ENCODE measurements at places on chromosomes 6 and 20.

GRCh38 chr6:21874372-21874771 is 280.8 kb downstream of the SOX4 start:
- DNase-seq: no peak

DNA sequence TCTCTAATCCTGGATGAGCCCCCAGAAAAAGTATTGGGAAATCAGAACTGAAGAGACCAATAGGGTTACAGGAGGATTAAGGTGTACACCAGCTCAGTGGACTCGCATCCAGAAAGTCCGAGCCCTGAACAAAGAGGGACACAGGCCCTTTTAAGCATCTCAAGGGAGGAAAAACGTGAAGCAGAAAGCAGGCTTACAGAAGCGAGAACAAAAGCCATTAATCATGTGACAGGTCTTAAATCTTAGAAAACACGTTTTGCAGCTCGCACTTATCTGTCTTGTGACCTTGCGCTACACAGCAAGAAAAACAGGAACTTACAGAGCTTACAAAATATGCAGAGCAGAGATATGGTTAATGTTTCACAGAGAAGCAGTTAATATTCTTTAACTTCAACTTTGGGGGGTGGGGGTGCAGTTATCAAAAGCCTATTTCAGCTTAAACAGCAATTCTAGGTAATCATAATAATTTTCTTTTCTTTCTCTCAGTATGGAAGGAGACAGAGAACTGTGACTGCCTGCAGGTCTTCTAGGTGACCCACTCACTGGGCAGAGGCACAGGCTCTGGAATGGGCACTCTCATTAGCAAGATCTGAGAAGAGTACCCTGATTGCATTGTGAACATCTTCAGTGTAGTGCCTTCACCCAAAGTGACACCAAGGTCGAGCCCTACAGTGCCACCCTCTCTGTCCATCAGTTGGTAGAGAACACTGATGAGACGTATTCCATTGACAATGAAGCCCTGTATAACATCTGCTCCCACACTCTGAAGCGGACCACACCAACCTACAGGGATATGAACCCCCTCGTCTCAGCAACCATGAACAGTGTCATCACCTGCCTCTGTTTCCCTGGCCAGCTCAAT is 65.0 kb upstream of the MOCS1 start:
- no peak for DNase-seq

DNA sequence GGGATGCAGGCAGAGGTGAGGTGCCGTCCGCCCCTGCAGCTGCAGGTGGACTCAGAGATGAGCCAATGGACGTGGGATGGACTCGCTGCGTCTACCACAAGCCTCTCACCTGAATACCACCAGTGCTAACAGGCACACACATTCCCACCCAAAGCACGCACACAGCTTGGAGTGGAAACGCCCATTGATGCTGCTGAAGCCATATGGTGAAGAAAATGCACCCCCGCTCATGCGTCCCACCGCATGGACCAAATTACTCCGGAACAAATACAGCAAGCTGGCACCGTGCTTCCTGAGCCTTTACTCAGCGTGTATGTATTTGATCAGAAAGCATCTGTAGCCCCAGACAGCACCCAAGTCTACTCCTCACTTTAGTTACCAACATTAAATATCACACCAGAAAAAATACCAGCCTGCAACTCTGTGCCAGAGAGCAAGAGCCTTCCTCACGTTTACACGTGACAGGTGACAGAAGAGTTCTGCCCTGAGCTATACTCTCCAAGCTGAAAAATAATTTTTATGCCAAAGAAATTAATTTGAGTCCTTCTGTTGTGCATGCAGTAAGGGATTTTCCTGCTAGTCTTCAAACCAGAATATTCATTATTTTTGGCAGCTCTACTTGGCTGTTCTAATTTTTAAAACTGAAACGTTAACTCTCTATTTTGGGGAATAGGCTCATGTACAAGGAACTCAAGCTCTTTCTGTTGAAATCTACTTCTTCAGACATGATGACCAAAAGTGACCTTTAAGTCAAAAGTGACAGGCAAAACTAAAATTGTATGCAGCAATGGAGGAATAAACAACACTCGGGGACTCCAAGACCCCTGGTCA is 58.2 kb upstream of the SYNDIG1 start:
- DNase-seq: no peak

DNA sequence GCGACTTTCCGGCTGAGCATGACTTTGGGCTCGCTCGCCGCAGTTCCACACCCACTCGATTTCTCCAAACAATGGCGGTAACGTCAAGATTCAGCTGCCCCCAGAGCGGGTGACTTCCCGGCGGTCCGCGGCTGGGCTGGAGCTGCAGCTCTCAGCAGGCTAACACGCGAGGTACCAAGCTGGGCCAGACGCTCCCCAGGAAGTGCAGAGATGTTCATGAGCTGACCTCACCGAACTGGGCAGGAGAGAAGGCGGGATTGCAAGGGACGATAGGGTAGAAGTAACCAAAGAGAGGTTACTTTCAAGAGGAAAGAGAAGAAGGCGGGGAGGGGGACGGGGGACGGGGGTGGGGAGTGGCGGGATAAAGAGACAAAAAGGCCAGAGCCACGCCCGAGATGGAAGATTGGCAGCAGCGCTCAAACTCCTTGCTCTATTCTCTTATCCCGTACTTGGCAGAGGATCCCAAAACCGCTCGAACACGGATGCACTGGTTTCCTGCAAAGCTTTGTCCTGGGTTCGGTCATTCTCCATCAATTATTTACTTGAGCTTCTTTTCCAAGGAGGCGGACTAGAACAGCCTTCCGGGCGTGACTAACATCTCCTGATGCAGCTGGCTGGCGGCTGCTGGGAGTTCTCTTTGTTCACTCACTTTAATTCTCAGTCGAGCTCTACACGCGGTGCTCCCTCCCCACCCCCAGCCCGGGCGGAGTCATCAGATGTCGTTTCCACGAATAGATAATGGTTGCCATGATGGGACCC is at the start of gene MTCL3:
Gene MTCL3, minus strand, starts transcription at position 626 of the 759 bp plus-strand sequence.
- DNase-seq: no peak

DNA sequence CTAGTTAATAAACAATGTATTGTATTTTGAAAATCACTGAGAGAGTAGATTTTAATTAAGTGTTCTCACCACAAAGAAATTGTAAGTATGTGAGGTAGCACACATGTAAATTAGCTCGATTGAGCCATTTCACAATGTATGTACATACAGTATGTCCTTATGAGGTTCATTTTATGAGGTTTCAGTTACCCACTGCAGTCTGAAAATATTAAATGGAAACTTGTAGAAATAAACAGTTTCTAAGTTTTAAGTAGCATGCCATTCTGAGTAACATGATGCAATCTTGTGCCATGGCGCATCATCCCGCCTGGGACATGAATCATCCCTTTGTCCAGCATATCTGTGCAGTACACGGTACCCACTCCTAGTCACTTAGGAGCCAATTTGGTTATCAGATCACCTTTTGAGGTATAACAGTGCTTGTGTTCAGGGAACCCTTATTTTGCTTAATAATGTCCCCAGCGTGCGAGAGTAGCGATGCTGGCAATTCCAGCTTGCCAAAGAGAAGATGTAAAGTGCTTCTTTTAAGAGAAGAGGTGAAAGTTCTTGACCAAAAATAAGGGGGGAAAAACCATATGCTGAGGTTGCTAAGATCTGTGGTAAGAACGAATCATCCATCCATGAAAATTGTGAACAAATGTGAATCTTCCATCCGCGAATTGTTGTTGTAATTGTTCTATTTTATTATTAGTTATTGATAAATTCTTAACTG is 64.7 kb downstream of the KCNS1 start:
- DNase-seq: no peak

GRCh38 chr6:14110001-14110818 is 7.4 kb upstream of the CD83 start:
- no peak for DNase-seq

- DNase-seq: no peak
These were observed 15.1 kb upstream of the CCDC170 start for GRCh38 chr6:151478670-151479069.

DNA sequence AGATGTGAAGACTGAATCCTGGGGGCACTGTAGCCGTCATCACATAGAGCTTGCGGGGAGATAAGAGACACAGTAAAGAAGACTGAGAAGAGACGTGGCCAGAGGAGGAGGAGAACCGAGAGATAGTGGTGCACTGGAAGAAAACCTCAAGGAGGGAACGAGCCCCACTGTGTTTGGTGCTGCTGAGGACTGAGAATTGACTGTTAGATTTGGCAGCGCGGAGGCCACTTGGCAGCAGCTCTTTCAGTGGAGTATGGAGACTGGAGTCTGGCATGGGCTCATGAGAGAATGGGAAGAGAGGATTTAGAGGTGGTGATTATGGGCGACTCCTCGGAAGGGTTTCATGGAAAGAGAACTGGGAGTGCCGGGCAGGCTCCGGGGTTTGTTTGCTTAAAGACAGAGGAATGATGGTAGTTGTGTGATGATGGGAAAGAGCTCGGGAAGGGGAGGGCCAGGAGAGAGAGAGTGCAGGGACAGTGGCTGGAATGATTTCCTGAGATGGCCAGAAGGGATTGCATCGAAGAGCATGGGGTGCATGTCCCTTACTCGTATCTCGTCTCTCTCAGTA is 18.0 kb downstream of the CDYL start:
- no peak for DNase-seq

DNA sequence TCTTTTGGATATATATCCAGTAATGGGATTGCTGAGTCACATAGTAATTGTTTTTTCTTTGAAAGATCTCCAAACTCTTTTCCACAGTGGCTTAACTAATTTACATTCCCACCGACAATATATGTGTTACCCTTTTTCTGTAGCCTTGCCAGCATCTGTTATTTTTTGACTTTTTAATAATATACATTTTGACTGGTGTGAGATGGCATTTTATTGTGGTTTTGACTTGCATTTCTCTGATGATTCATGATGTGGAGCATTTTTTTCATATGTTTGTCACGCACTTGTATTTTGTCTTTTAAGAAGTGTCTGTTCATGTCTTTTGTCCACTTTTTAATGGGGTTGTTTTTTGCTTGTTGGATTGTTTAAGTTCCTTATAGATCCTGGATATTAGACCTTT is 58.9 kb upstream of the OPRM1 start:
- DNase-seq: no peak

DNA sequence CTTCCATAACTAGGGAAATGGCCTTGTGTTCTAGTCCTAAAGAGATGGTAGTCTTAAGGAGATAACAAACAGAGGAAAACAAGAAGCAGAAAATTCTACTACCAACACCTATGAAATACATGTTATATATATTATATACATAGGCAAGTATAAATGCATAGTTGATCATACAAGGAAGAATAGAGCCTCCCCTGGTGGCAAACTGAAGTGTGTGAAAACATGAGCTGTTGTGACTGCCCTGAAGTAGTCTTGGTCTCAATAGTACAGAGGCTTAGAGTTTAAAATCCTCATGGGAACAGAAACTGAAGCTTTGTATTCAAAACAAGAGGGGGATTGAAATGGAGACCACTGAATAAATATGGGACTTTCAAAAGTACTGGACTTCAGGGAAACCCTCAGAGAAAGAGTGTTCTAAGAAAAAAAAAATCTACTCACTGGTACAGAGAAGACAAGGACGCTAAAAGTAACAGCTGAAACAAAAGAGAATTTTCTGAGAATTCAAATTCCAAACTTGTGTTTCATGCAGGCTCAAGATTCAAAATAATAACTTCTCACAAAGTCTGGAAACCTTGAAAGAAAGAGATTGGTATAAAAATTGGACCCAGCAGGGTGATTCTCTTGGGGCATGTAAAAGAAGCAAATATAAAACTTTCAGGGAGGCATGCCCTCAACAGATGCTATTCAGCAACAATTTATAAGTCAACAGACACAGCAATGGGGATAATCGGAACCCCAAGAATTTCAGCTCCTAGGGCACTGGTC is 59.7 kb upstream of the SAMD3 start:
- no peak for DNase-seq

DNA sequence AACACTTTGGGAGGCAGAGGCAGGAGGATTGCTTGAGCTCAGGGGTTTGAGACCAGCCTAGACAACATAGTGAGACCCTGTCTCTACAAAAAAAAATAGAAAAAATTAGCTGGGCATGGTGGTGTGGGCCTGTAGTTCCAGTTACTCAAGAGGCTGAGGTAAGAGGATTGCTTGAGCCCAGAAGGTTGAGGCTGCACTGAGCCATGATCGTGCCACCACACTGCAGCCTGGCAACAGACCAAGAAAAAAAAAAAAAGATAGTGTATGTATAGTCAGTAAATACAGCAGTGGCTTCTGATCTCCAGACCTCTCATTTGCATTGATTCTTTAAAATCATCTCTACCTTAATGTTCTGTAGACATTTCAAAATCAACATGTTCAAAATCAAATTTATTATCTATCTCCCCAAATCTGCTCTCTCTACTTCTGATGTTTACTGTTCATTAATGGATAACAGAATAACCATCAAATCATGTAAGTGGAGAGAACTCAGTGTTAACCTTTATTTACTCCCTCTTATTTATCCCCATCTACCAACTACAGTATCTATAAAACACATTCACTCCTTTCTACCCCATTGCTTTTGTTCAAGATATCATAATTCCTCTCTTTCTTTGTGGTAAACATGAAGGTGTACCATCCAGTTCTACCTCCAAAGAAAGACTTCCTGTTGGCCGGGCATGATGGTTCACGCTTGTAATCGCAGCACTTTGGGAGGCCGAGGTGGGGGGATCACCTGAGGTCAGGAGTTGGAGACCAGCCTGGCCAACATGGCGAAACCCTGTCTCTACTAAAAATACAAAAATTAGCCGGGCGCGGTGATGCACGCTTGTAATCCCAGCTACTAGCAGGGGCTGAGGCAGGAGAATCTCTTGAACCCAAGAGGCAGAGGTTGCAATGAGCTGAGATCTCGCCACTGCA is 7.7 kb downstream of the PROCR start:
- DNase-seq: no peak

GRCh38 chr6:154514481-154514880 is 4.0 kb upstream of the CNKSR3 start:
- no peak for DNase-seq

DNA sequence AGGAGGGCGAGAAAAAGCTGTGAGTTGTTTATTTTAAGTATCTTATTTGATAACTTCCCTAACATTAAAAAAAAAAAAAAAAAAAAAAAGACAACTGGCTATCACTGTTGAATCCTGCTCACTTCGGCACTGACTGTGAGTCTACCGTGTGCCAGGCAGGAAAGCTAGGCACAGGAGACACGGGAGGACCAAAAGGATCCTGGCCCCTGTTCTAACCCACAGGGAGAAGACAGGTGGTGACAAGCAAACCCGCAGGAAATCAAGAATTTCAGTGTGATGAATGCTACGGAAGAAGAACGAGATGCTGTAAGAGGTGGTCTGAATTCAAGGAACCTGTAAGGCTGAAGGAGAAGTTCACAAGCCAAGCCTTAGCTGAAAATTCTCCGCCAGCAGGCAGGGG is 94.7 kb upstream of the NFATC2 start:
- no peak for DNase-seq

Measured in large intestine (tissue), 12 donors.